ENCODE measurements at places on chromosomes 11 and 22. TPM values are rescaled to one million over a fixed set of nuclear protein-coding genes. Genes with fewer than 3 reads are reported as not detected.

DNA sequence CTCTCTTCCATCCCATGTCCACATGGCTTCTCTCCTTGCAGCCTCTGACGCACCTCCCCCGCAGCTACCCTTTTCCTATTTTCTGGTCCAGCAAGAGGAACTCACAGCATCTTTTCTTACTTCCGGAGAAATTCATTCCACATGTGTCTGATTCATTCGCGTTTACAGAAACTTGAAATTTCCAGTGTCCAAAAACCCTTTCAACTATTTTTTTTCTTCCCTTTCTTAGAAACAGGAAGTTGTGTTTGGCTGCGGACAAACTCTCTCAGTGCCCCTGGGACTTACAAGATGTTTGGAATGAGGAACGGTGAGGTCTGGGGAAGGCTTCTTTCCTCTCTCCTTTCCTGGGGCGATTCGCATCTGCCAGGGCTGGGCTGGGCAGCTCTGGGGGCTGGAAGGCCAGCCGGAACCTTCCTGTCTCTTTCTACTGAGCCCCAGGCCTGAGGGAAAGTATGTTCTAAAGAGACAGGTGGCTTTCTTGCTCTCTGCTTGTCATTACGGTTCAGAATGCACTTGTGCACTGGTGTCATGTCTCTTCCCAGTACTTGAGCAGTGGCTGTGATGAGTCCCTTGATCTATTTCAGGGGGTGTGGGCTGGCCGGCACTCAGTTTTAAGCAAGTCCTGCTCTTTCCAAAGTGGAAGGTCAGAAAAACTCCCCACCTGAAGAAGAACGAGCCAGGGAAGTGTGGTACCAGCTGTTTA is 27.5 kb downstream of the ADAMTS8 start:
- no peak for DNase-seq

DNA sequence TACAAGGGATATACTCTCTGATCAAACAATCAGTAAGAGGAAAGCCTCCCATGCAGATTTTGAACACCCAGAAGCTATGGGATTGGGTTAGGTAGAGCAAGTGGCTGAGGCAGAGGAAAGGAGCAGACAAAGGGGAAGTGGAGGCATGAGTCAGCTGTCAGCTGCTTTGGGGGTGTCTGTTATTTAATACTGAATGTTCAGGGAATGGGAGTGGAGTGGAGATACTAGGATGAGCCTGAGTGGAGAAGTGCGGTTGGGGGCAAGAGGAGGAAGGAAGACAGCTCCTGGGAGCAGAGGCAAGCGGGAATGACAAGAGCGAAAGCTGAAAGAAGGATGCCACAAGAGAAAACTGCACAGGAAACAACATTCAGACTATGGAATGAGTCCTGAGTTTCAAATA is 22.7 kb upstream of the TMPRSS5 start:
- no peak for DNase-seq

- no peak for DNase-seq
These were observed 44.9 kb downstream of the ARHGAP8 start for GRCh38 chr22:44797181-44797725.

GRCh38 chr11:19844012-19844411 is 131.4 kb downstream of the NAV2 start:
- no peak for DNase-seq

GRCh38 chr11:28343304-28344233 is 235.4 kb downstream of the METTL15 start:
- no peak for DNase-seq

The RIMBP3C gene
- not detected for polyA plus RNA-seq

The CYTH4 gene
- 12.4 TPM for polyA plus RNA-seq

- DNase-seq = no peak
These were observed 39.4 kb upstream of the SLC25A18 start for GRCh38 chr22:17523925-17524324.

DNA sequence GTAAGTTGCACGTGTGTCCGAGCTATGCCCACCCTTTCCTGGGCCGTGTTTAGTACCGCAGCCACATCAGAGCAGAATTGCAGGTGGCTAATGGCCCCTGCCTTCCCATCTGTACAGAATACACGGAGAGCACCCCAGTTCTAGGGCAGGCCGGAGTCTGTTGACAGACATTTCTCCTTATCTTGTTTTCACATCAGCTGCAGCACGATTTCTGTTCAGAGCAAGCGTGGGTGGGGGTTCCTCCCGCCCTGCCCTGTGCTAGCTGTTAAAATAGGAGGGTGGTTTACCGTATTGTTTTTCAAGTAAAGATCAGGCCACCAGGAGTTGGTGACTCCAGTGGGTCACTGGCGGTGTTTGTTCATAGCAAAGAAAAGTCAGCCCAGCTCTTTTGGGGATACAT is 41.1 kb downstream of the UBASH3B start:
- no peak for DNase-seq

The SLC22A25 gene
- not detected for polyA plus RNA-seq

The OR2D2 gene
- not detected for polyA plus RNA-seq

The LMO1 gene
- not detected for polyA plus RNA-seq

DNA sequence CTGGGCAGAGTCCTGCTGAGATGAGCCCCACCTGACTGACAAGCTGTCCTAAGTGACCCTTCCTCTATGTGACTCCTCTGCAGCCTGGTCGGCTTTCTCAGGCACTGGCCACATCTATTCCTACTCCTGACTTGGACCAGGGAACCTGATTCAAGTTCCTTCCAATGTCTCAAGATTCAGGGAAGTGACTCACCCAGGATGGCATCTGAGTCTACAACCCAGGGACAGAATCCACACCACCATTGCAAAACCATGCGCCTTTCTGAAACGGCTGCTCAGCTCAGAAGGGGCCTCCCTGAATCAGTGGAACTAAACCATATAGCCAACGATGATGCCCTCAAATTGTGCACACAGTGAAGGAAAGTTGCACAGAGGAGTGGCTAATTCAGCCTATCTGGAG is 63.9 kb upstream of the CSNK2A3 start:
- DNase-seq = no peak

The DCHS1 gene
- 0.04 TPM for polyA plus RNA-seq

- DNase-seq = no peak
These were observed 24.9 kb downstream of the RTL6 start for GRCh38 chr22:44473166-44473565.

The VSIG10L2 gene
- not detected for polyA plus RNA-seq

- DNase-seq = no peak
These were observed 17.7 kb upstream of the CDON start for GRCh38 chr11:126080161-126080941.

DNA sequence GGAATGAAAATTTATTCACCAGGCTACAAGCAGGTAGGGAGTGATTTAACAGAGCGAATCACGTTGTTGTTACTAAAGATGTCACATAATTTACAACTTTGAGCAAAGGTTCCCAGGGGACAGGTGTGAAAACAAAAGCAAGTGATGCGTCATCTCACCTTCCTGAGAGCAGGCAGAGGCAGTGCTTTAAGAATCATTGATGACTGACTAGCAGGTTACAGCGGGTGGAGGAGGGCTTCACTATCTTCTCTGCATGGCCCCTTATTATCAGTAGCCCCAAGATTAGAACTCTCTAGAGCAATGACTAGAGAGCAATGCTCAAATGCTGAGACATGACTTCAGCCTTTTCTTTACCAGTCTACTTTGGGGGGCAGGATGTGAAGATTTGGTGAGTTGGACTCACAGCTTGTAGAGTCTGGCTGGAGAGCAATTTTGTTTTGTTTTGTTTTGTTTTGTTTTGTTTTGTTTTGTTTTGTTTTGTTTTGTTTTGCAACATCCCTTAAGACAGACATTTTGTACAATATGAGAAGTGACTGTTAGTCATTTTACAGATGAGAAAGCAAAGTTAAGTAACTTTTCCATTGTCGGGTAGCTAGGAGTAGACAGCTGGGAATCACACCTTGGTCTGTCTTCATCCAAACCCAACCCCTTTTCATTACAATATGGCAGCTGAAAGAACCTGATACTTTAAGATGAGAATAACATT is 84.8 kb downstream of the SLC1A2 start:
- DNase-seq = peak; percentile 64

DNA sequence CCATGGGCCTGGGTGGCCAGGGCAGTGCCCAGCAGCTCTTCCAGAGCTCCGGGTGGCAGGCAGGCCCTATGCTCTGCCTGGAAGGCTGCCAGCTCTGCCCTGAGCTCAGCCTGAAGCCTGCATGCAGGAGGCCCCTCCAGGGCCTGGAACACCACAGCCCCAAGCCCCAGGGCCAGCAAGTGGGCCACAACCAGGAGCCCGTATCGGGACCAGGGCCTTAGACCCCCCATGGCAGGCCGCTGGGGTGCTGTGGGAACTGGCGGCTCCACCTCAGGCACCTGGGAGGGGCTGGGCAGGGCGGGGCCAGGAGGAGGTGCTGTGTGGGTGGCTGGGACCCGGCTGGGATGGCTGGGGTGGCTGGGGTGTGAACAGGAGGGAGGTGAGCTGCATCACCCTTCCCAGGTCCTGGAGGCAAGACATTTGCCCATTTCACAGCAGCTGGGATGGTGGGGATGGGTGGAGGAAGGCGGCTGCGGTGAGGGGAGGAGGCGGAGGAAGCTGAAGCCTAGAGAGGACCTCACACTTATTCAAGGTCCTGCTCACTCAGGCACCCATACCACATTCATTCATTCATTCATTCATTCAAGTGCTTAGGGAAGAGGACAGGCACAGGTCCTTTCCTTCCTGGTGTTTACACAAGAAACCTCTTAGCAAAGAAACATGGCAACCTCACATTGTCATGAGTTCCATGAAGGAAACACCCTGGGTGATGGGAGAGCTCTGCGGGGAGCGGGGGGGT is at the start of gene KCNK7:
TSS of gene KCNK7 (minus strand) at position 258 of the 739 bp plus-strand sequence. CDS start at position 230, 28 bp downstream.
- no peak for DNase-seq

The ARAP1 gene
- 51.8 TPM for polyA plus RNA-seq

The BCL2L13 gene
- 28.0 TPM for polyA plus RNA-seq

DNA sequence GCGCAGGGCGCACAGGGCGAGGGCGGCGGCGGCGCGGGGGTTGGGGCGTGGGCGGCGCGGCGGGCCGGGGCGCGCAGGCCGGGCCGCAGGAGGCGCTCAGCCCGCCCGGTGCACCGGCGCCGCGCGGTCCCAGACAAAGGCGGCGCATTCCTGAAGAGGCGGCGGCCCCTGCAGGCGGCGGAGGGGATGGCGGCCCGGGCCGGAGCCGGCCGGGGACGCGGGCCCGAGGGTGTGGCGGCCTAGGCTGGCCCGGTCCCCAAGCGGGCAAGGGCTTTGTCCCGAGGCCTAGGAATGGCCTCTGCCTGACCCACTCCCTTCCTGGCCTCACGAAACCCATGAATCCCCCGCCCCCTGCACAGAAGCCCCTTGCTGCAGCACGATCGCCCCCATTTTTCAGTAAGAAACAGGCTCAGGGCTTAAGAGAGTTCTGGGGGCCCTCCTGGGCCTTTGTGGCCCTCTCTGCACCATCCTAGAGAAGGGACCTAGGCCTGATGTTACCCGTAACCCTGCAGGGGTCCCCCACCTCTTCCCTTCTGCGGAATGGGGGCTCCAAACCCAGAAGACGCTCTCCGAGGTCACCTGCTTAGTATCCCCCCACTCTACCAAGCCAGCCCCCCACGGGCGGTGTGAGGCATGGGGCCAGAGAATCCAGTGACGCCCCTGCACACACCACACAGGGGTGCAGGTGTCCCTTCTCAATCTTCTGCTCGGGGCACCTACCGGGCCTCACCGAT is at the start of gene RTN4R:
TSS of gene RTN4R (minus strand) at position 40 of the 734 bp plus-strand sequence. CDS start 226 bp downstream, outside the sequence.
- no peak for DNase-seq

- DNase-seq = no peak
These were observed 16.1 kb downstream of the TMPRSS5 start for GRCh38 chr11:113689768-113690618.

DNA sequence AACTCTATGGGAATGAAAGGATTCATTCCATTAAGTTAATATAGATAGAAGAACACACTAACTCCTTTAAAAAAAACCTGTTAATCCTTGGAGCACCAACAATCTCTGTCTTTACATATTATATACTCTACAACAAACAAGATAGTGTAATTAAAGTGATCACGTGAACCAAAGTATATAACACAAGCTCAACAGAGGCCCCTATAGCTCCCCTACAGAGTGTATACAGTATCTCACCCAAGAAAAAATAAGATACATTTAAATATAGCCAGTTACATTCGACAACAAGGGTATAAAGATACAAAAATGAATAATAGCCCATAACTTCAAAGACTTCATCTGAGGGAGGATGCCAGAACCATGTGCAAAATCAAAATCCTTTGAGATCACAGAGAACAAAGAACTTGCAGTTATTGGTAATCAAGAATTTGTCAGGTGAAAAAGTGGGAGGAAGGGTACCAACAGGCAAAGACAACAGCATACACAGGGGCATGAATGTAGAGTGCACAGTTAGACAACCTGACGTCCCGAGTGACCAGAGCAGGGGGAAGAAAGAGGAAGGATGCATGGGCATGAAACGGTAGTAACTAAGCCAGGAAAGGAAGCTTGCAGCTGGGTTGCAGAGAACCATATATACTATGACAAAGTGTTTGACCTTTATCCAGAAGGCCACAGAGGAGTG is 4.7 kb downstream of the FCHSD2 start:
- no peak for DNase-seq

The NEFH gene
- 0.16 TPM for polyA plus RNA-seq

DNA sequence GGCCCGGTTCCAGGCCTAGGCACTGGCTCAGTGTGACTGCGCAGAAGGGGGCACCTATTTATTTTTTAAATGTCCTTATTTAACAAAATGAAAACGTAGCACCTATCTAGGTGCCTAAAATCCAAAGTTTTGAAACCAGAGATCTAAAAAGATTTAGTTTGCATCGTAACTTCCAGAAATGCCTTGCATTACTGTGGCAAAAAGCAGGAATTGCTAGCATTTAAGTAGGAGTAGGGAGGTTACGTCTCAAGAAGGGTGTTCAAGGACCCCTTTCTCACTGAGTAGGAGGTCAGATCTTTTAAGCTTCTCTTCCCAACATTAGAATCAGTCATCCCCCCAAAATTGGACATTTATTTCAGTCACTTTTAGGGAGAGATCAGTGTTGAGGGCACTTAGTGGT is 7.7 kb upstream of the PLET1 start:
- no peak for DNase-seq

DNA sequence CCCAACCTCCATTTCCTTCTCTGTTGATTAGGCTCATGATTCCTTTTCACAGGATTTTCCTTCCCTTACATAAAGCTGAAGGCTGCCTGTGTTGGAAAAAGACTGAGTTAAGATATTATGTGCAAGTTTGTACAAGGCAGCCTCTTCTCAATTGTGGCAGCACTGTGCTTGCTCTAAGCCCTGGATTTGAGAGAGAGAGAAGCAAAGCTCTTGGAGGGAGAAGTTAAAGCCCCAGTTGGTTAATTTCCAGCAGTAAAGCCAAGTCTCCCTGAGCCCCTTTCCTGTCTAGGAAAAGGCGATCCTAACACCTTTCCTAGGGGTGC is 128.3 kb upstream of the SESN3 start:
- DNase-seq = no peak

DNA sequence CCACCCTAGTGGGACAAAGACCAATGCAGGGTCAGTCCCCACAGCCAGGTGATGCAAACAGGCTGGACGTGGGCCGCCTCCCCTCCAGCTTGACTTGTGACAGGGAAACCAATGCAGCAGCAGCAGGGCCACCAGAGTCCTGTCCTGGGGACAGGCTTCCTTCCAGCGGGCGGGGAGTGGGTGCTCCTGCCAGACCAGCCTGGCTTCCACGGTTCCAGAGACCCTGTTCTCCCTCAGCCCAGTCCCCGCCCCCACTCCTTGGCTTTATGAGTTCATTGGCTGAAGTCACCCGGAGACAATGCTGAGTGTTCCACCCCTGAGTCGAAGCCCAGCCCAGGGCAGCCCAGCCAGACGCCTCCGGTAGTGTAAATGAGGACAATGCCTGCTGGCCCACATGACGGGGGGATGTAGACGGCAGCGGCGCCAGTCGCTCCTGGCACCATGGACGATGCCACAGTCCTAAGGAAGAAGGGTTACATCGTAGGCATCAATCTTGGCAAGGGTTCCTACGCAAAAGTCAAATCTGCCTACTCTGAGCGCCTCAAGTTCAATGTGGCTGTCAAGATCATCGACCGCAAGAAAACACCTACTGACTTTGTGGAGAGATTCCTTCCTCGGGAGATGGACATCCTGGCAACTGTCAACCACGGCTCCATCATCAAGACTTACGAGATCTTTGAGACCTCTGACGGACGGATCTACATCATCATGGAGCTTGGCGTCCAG is at the start of gene TSSK2:
TSS of gene TSSK2 (plus strand) at position 350 of the 726 bp plus-strand sequence. CDS start at position 442, 92 bp downstream.
- no peak for DNase-seq

Measured in GM12878 (cell line).